Right lung (tissue), 10 donors: ENCODE measurements at places on chromosomes 13 and 19. TPM values are rescaled to one million over a fixed set of nuclear protein-coding genes. Genes with fewer than 3 reads are reported as not detected.

GRCh38 chr13:90557626-90558025 lies 789.9 kb upstream of the MIR17HG start:
- no peak for DNase-seq

DNA sequence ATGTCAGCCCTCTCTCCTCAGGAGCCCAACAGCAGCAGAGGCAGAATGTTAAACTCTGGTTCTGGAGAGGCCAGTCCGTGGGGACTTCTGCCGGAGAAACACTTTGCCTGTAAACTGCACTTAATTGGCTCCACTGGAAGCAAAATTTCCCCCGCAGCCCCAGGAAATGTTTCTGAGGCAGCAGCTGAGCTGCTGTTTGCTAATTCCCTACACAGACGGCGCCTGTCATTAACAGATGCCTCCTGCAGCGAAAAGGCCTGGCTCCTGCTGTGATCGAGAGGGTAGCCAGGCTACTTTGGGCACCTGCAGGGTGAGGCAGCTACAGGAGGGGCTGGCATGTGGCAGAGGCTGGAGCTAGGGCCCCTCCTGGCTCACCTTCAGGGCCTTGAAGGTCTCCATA lies 5.2 kb upstream of the TM6SF2 start:
- DNase-seq = no peak

Gene SPHK2
- 17.8 TPM for polyA plus RNA-seq

Gene VSTM1
- polyA plus RNA-seq = 0.41 TPM

- DNase-seq = no peak
Measured at GRCh38 chr13:63351081-63351480, 1935.4 kb upstream of the PCDH20 start.

DNA sequence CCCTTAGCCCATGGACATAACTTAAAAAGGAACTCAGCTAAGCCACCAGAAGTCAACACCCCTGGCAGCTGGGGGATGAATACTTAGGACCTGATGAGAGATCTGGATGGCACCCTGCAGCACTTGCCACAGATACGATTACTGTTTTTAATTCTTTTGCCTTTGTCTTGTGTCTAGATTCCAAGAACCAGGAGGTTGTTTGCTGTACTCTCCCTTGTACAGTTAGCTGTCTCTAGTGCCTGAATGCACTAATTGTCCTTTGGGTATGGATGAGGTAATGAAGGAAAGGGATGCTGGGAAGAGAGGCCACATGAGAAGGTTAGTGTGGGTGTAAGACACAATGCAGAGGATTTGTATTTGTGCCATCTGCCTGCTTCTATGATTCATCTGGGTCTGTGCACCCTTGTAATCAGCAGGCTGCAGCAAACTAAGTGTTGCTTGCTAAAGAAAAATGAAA lies 385.8 kb downstream of the KCNRG start:
- DNase-seq = no peak

DNA sequence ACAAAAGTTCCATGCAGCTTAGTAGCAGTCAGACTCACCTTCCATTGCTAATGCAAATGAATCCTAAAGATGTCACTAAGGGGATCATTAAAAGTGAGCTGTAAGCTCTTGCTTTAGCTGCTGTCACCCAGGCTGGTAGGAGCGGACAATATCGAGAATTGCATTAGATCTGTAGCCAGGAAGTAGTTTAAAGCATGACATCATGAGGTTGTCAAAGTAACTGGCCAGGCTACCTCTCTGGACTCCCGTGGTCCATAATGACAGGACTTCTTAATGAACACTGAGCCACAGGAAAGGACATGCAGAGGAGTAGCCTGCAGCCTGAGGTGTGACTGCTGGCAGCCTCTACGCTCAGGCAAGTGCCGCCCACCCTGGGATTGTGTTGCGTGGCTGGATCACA lies 522.3 kb upstream of the NBEA start:
- DNase-seq = no peak

- peak; percentile 52 for DNase-seq
Measured at GRCh38 chr13:46615888-46616531, 63.0 kb downstream of the LRCH1 start.

DNA sequence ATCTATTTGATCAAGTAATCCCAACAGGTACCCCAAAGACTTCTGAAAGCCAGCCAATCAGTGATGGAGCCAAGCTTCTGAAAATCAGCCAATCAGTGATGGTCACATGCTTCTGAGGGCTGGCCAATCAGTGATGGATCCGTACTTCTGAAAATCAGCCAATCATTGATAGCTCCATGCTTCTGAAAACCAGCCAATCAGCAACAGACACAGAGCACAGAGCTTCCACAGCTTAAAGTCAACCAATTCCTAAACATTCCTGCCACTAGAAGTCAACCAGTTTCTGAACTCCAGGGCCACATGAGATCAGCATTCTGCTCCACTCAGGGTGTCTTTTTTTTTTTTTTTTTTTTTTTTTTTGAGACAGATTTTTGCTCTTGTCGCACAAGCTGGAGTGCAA lies 8.2 kb upstream of the HSD17B14 start:
- no peak for DNase-seq

DNA sequence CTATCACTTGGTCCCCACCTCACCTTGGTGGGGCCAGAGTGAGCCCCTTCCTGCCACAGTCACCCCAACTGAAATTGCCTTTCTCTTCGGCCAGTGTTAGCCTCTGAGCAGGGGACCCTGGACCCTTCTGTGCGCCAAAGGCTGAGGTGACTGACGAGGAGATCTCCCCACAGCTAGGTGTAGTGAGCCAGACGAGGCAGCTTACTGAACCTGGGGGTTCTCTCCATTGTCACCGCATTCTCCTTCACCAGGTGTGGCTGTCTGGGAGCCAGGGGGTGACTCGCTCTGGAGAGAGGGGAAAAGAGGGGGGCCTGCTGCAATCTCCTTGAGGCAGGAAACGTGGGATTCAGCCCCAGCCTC lies 1.3 kb downstream of the RPS28 start:
- no peak for DNase-seq

DNA sequence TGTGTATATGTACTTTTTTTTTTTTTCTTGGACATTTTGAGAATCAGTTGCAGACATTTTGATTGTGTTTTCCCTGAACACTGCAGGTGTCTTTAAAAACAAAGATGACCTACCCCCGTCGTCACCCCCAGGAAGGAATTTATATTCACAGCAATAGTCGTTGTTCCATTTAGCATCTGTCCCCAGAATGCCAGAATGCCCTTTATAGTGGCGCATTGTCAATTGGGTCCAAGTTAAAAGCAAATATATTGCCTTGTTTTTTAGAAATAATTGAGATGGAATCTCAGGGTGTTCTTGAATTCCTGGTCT lies 1.8 kb upstream of the RNF225 start:
- DNase-seq = no peak

- peak; percentile 37 for DNase-seq
Measured at GRCh38 chr19:36009220-36009619, 607 bp upstream of the SYNE4 start.

Gene NTN5
- 0.43 TPM for polyA plus RNA-seq

DNA sequence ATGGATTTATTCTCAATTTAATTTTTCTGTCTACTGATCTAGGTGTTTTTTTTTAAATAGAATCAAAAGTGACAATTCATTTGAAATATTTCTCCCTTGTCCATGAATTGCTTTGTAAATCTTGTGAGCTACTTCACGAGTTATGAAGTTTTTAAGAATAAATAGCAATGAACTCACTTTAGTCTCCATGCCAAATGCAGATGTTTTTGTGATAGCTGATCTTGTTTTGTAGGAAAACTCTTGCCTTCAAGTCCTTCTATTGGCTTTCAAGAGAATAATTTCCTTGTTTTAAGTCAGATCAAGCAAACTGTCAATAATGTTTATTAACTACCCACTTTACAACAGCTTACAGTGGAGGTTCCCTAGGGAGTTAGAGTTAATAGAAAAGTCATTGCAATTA lies 99.8 kb downstream of the ITGBL1 start:
- DNase-seq = no peak

Gene PPAN
- 23.5 TPM for polyA plus RNA-seq

GRCh38 chr19:19434483-19435045 lies 29.1 kb downstream of the GATAD2A start:
- DNase-seq = no peak

GRCh38 chr19:7098701-7099596 lies 29.4 kb downstream of the ZNF557 start:
- peak; percentile 94 for DNase-seq

DNA sequence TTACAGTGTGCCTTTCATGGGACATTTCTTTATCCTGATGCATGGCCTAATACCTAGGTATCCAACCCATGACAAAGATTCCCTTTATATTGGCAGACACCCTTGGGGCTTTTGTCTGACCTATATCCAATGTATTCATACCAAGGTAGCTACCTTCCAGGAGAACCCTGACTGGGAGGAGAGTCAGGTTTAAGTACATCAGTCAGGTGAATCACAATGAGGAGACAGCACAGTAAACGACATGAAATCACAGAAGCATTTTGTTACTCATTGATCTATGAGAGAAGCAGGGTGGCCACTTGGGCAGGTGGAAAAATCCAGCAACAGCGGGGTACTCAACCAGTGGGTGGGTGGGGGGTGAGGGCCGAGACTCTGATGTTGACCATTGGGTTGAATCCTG lies 527.4 kb upstream of the ATXN8OS start:
- DNase-seq = no peak

DNA sequence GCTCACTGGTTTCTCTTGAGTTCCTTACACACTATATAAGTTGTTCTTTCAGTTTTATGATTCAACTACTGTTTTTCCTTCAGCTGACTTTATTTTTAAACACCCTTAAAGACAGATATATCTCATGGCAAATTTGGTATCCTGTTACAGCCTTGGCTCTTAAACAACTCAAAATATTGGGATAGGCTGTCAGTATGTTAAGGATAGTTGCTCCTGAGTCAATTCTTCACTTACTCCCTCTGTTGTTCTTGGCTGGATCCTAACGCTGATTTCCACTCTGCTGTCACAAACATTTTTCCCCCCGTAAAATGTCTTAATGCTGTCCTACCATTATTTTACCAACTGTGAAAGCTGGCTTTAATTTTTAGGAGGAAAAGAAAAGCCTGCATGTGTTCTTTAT lies 1.2 kb downstream of the KCNRG start:
- no peak for DNase-seq

DNA sequence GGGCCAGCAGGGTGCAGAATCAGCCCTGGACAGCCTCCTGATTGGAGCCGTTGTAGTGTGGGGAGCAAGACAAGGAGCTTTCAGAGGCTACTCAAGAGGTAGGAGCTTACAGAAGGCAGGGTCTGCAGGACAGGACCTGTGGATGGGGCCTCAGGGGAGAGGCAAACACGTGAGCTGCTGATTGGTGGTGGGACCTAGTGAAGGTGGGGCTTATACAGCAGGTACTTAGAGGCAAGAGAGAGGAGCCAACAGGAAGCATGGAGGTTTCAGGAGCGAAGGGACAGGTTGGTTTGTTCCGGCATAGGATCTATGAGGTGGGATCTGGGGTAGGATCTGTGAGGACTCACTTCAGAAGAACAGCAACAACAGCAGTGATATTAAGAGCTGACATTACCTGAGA lies 32.4 kb downstream of the ZSWIM4 start:
- no peak for DNase-seq

- no peak for DNase-seq
Measured at GRCh38 chr19:49042177-49042576, 1.5 kb upstream of the CGB5 start.

DNA sequence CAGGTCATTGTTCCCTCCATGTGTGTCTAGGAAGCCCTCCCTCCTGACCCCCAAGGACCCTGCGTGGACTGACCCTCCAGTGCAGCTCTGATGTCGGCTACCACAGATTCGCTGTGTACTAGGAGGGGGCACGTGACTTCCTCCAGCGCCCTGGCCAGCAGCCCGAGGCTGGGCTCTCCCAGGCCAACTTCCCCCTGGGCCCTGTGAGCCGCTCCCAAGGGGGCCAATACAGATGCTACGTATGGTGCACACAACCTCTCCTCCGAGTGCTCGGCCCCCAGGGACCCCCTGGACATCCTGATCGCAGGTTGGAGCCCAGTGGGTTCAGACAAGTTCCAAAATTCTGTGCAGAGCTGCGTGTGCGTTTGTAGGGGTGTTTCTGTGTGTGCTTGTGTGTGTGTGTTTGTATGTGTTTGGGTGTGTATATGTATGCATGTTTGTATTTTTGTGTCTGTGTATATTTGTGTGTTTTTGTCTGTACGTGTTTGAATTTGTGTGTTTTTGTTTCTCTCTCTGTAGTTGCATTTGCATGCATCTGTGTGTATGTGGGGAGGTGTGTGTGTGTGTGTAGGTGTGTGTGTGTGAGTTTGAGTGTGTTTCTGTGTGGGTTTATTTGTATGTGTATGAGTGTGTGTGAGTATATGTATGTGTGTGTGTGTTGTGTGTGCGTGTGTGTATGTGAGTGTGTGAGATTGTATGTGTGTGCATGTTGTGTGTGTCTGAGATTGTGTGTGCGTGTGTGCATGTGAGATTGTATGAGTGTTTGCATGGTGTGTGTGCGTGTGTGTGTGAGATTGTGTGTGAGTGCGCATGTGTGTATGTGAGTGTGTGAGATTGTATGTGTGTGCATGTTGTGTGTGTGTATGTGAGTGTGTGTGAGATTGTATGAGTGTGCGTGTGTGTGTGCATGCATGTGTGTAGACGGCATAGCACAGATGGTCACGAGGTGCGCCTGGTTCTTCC lies 21.4 kb upstream of the LILRA2 start:
- no peak for DNase-seq

GRCh38 chr13:101773062-101773461 lies 320.6 kb downstream of the ITGBL1 start:
- no peak for DNase-seq

Gene MEF2B
- 1.5 TPM for polyA plus RNA-seq

DNA sequence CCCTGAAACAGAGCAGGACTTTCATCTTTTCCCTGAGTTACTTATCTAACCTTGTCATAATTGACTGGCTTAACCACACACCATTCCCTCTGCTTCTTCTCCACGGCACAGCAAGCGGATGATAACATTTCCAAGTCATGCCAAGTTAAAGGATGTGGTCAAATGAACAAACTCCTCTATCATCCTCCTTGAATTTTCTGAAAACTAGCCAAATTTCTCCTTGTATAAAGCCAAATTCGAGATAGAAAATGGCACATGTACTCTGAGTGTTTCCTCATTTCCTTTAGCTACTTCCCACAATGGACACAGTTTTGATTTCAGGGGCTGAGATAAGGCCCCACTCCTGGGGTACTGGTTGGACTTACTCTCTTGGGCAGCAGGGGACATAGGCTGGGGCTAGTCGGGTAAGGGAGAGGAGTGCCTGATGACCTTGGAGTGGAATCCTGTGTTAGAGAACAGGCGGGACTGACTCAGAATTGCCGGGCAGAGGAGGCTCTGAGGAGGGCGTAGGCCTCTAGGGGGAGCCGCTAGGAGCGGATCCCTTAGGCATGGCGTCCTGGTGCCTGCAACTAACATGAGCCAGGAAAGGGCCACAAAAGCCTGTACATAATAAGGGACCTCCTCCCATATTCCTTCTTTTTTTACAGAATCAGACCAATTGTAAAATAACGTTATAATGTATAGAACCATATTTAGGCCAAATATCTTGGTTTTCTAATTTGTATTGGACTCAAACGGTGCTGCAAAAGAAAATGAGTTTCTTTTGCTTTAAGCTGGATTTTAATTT lies 20.3 kb upstream of the TMTC4 start:
- no peak for DNase-seq

GRCh38 chr19:18424890-18425514 lies 5.8 kb downstream of the SSBP4 start:
- DNase-seq = no peak
